ENCODE measurements at places on chromosomes 12 and 14. TPM values are rescaled to one million over a fixed set of nuclear protein-coding genes. Genes with fewer than 3 reads are reported as not detected.

DNA sequence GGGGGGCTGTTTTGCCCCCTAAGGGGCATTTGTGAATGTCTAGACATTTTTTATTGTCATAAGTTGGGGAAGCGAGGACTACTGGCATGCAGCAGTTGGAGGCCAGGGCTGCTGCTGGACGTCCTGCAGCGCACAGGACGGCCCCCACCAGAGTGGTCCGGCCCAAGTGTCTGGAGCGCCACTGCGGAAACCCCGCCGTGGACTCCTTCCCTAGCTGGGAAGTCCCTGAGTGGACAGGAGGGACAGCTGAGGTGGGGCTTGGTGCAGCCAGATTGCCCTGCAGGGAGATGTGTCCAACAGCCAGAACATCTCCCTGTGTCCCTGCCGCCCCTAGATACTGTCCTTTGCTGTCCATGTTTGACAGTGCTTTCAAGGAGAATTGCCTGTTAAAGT lies 5.5 kb downstream of the CKB start:
- peaks cover 59% of the 10 kb centered on the region for H3K4me1 ChIP-seq
- DNase-seq, result peak; percentile 63
- H3K27me3 ChIP-seq, result no peaks in the 10 kb centered on the region
- no peak overlapping the region for H3K4me3 ChIP-seq
- peak overlapping the region; percentile 98 for H3K27ac ChIP-seq

DNA sequence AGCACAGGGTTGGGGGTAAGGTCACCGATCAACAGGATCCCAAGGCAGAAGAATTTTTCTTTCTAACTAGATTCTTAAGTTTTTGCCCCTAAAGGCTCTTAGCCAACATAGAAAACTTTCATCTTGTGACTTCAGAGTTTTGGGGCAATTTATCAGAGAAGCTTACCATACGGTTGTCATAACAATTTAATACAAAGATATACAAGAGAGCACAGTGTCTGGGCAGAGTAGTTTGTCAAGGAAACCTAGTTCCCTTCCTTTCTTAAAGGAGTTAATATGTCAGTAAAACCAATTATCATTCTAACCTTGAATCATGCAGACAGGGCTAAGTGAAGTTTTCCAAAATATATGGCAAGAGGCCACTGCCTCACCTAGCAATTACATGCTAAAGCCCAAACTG lies 18.4 kb downstream of the NR2C1 start:
- DNase-seq, result no peak
- H3K4me1 ChIP-seq, result no peaks in the 10 kb centered on the region

DNA sequence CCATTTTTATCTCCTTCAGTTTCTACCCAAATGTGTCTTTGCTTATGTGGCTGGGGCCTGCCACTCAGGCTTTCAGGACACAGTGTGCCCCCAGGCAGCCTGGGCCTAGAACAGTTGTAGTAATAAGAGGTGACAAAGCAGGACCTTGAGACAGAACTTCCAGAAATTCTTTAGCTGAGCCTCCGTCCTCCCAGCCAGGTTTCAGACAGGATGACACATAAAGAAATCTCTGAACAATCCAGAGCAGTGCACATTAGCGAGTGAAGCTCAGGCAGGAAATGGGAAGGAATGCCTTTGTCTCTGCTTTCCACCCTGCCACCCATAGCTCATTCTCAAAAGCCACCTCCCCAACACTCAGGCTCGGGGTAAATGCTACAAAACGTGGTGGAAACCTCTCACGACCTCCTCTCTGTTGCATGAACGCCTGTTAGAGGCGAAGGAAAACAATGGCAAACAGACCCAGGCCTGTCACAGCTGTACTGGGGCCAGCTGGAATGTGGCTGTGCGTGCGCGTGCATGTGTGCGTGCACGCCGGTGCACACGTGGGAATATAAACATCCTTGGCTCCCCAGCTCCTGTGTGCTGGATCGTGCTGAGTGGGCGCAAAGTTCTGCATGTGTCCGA lies 286.7 kb downstream of the ZFP36L1 start:
- DNase-seq, result peak; percentile 79
- H3K4me1 ChIP-seq, result no peaks in the 10 kb centered on the region
- no peak overlapping the region for H3K4me3 ChIP-seq
- H3K27me3 ChIP-seq, result no peaks in the 10 kb centered on the region

GRCh38 chr12:53091756-53092155 lies 5.7 kb upstream of the IGFBP6 start:
- H3K27me3 ChIP-seq, result no peaks in the 10 kb centered on the region
- peaks cover 2% of the 10 kb centered on the region for H3K4me1 ChIP-seq
- DNase-seq, result peak; percentile 34
- no peak overlapping the region for H3K4me3 ChIP-seq

DNA sequence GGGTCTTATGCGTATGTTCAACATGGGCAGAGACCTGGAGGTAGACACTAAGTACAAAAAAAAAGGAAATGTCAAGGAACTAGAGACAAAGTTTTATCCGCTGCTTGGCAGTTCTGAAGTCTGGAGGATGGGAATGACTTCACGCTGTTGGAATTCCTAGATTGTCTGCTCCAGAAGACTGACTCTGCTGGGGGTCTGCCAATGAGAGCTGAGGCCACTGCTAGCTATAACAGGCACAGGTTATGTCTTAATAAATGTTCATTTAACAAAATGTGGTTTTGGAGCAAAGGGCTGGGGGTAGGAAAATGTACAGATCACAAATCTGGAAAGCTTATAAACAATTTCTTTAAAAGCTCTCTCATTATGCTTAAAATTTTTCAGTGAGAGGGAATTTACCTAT lies 5.9 kb downstream of the RNASE8 start:
- DNase-seq, result no peak
- H3K27ac ChIP-seq, result no peak overlapping the region
- no peaks in the 10 kb centered on the region for H3K27me3 ChIP-seq
- peaks cover 13% of the 10 kb centered on the region for H3K4me1 ChIP-seq
- no peaks in the 10 kb centered on the region for H3K36me3 ChIP-seq
- H3K4me3 ChIP-seq, result no peak overlapping the region

DNA sequence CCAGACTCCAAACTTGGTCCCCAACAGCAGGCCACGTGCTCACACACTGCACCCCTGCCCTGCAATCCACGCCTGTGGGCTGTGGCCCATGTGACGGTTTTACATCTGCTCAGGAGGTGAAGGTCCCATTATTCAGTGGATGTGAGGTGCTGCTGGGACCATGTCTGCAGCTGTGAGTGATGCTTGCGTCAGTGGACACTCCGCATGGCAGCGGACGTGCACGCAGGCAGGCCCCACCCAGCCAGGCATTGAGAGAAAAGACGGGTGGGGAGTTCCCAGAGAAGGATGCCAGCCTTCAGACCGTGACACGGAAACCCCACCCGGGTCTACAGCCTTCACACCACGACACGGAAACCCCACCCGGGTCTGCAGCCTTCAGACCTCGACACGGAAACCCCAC lies 67.6 kb downstream of the NOC4L start:
- no peak overlapping the region for H3K27ac ChIP-seq
- no peak for DNase-seq
- peaks cover 18% of the 10 kb centered on the region for H3K27me3 ChIP-seq
- no peak overlapping the region for H3K4me3 ChIP-seq

DNA sequence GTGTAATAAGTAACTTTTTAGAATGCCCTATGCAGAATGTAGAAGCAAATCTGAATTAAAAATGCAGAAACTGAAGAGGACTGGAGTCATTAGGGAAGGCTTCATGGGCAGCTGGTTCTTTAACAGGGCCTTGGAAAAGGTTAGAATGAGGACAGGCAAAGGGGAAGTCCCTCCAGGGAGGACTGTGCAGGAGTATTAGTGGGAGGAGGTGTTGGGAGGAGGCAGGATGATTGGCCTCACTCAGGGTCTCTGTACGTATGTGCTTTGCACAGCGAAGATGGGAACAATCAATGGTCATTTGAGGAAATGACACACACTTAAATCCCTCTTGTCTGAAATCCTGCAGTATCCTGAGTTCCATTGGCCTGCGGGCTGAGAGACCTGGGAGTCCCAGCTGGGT lies 119.7 kb downstream of the PTCSC3 start:
- DNase-seq, result no peak
- H3K4me3 ChIP-seq, result no peak overlapping the region
- H3K27me3 ChIP-seq, result no peaks in the 10 kb centered on the region
- H3K36me3 ChIP-seq, result no peaks in the 10 kb centered on the region
- H3K27ac ChIP-seq, result no peak overlapping the region
- H3K4me1 ChIP-seq, result no peaks in the 10 kb centered on the region

Gene PMEL
- not detected for total RNA-seq

DNA sequence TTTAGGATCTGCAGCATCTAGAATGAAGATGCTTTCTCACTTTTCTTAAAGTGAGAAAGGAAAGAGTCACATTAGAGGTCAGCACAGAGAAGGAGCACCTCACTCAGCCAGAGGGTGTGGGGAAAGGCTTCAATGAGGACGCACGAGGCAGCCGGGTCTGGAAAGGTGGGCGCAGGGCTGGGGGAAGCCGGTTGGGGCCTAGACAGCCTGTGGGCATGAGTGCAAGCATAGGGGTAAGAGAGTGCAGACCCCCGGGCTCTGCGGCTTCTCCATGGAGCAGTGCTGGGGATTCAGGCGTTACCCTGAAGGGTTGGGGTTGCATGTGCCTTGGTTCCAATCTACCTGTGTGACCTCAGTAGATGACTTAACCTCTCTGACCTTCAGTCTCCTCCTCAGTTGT lies 49.9 kb downstream of the KRT80 start:
- H3K27ac ChIP-seq, result no peak overlapping the region
- H3K36me3 ChIP-seq, result no peaks in the 10 kb centered on the region
- DNase-seq, result no peak
- no peaks in the 10 kb centered on the region for H3K4me1 ChIP-seq

GRCh38 chr12:109232731-109233130 lies 76.4 kb downstream of the FOXN4 start:
- no peaks in the 10 kb centered on the region for H3K27me3 ChIP-seq
- H3K4me1 ChIP-seq, result no peaks in the 10 kb centered on the region
- DNase-seq, result no peak
- H3K36me3 ChIP-seq, result peaks cover 95% of the 10 kb centered on the region

DNA sequence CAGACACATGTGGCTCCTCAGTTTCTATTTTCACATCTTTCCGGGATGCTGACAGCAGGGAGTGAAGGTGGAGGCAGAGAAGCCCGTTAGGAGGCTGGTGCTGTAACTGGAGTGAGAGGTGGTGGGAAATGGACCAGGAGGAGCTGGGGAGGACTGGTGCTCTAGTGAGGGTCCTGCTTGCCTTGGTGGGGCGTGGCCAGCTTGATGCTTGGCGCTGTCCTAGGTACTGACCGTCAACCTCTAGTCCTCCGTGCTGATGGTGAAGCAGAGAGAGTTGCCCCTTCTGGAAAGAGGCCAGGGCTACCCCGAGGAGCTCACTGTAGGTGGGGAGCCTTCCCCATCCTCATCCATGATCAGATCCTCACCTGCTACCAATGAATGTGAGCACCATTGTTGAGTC lies 1.4 kb downstream of the TRMT61A start:
- H3K4me1 ChIP-seq, result peaks cover 90% of the 10 kb centered on the region
- no peaks in the 10 kb centered on the region for H3K27me3 ChIP-seq
- peak; percentile 68 for DNase-seq
- no peak overlapping the region for H3K4me3 ChIP-seq

GRCh38 chr12:41220931-41221330 lies 32.8 kb downstream of the PDZRN4 start:
- no peak for DNase-seq
- H3K4me3 ChIP-seq, result no peak overlapping the region
- H3K27me3 ChIP-seq, result no peaks in the 10 kb centered on the region
- H3K36me3 ChIP-seq, result no peaks in the 10 kb centered on the region

DNA sequence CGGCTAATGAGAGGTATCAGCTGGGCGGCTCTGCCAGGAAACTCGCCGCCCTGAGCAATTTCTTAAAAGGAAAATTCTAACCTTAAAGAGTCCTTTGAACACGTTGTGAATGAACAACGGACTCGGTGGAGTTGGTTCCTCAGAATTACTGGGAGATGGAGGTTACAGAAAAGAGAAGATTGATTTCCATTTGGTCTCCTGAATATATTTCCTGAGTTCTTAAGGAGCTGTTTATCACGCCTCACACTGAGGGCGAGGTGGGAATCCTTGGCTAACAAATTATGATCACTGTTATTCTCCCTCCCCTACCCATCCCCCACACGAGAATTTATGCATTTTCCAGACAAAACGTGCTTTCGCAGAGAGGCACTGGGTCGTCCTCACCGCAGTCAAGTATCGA lies 194.5 kb upstream of the C14orf180 start:
- H3K27me3 ChIP-seq, result peaks cover 25% of the 10 kb centered on the region
- H3K4me1 ChIP-seq, result no peaks in the 10 kb centered on the region
- DNase-seq, result no peak
- H3K4me3 ChIP-seq, result no peak overlapping the region

GRCh38 chr14:97393244-97393643 lies 596.1 kb downstream of the VRK1 start:
- H3K36me3 ChIP-seq, result no peaks in the 10 kb centered on the region
- no peaks in the 10 kb centered on the region for H3K27me3 ChIP-seq
- H3K4me3 ChIP-seq, result no peak overlapping the region
- H3K4me1 ChIP-seq, result no peaks in the 10 kb centered on the region
- DNase-seq, result no peak

DNA sequence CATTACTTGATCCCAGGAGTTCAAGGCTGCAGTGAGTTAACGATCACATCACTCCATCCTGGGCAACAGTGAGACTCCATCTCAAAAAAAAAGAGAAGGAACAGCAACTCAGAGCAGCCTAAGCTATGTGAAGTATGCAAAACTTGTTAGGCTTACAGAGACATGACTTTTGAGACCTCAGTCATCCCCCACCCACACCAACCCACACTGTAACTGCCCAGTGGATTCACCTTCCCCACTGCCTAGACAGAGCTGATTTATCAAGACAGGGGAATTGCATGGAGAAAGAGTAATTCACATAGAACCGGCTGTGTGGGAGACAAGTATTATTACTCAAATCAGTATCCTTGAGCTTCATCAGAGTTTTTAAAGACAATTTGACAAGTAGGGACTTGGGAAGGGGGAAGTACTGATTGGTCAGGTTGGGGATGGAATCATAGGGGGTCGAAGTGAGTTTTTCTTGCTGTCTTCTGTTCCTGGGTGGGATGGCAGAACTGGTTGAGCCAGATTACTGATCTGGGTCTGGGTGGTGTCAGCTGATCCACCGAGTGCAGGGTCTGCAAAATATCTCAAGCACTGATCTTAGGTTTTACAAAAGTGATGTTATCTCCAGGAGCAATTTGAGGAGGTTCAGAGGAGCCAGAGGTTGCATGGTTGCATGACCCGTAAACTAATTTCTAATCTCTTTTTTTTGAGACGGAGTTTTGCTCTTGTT lies 6.2 kb upstream of the WDR89 start:
- no peaks in the 10 kb centered on the region for H3K36me3 ChIP-seq
- H3K27ac ChIP-seq, result no peak overlapping the region
- H3K4me3 ChIP-seq, result no peak overlapping the region
- DNase-seq, result no peak

- H3K27me3 ChIP-seq, result no peaks in the 10 kb centered on the region
- H3K4me3 ChIP-seq, result no peak overlapping the region
- H3K36me3 ChIP-seq, result no peaks in the 10 kb centered on the region
- no peak overlapping the region for H3K27ac ChIP-seq
These were observed 51.0 kb downstream of the PRKCH start for GRCh38 chr14:61372379-61372778.

DNA sequence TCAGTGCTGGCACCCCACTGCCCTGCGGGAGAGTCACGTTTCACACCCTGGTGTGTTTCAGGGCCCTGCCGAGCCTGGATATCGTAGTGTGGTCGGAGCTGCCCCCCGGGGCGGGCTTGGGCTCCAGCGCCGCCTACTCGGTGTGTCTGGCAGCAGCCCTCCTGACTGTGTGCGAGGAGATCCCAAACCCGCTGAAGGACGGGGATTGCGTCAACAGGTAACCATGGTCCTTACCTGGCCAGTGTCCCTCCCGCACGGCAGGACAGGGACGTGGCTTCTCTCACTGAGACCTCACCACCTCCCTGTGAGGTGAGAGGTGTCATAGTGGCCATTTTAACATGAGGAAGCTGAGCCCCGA lies 7.7 kb downstream of the MVK start:
- H3K27ac ChIP-seq, result no peak overlapping the region
- no peak overlapping the region for H3K4me3 ChIP-seq
- no peak for DNase-seq
- H3K27me3 ChIP-seq, result no peaks in the 10 kb centered on the region

Data from sigmoid colon (tissue), 7 donors.